ENCODE measurements at places on chromosomes 2 and 18. TPM values are rescaled to one million over a fixed set of nuclear protein-coding genes. Genes with fewer than 3 reads are reported as not detected.

- H3K4me1 ChIP-seq, result no peaks in the 10 kb centered on the region
- no peaks in the 10 kb centered on the region for H3K36me3 ChIP-seq
- DNase-seq, result no peak
- no peaks in the 10 kb centered on the region for H3K27me3 ChIP-seq
These were observed 67.7 kb downstream of the MCFD2 start for GRCh38 chr2:46847726-46848412.

DNA sequence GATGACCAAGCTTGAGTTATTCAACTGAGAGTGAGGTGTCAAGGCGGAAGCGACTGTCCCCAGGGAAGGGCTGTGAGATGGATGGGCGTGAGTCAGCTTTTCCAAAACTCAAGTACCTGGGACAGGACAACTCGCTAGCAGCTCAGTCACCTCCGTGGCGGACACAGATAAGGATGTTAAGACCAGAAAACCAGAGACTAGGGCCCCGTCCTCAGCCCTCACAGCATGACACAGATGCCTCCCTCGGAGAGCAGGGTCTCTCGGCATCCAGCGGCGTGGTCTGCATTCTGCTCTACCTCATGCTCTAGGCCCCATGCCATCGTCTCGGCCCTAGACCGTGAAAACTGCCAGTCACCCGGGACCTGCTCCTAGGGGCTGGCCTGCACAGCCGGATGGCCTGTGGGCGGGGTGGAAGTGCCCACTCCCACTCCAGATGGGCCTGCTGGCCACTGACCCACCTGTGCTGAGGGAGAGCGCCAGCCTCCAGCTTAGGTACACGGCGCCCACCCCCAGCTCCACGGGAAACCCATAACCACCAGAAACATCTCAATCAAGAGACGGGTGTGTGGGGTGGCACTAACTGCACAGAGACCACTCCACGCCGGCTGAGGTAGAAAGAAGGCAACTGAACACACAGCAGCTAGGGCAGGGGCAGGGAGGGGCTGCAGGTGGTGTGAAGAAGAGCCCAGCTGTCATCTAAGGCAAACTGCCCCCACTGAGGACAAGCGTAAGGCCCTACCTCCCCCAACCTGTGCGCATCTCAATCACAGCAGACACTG lies 39.8 kb downstream of the ANO7 start:
- peaks cover 7% of the 10 kb centered on the region for H3K4me1 ChIP-seq
- H3K27ac ChIP-seq, result no peak overlapping the region

GRCh38 chr18:50928551-50928950 lies 39.3 kb upstream of the ELAC1 start:
- no peaks in the 10 kb centered on the region for H3K4me1 ChIP-seq
- no peak for DNase-seq
- H3K27me3 ChIP-seq, result no peaks in the 10 kb centered on the region
- peaks cover 34% of the 10 kb centered on the region for H3K36me3 ChIP-seq
- no peak overlapping the region for H3K27ac ChIP-seq

- peaks cover 15% of the 10 kb centered on the region for H3K4me1 ChIP-seq
- no peaks in the 10 kb centered on the region for H3K27me3 ChIP-seq
- H3K36me3 ChIP-seq, result peaks cover 9% of the 10 kb centered on the region
- no peak overlapping the region for H3K4me3 ChIP-seq
- H3K27ac ChIP-seq, result no peak overlapping the region
These were observed 168.5 kb upstream of the NOSTRIN start for GRCh38 chr2:168633895-168634294.

GRCh38 chr18:12645254-12645653 lies 12.7 kb downstream of the SPIRE1 start:
- H3K36me3 ChIP-seq, result no peaks in the 10 kb centered on the region
- H3K27ac ChIP-seq, result no peak overlapping the region
- no peak overlapping the region for H3K4me3 ChIP-seq
- H3K27me3 ChIP-seq, result peaks cover 3% of the 10 kb centered on the region

GRCh38 chr18:78721238-78721875 lies 258.3 kb upstream of the SALL3 start:
- peaks cover 23% of the 10 kb centered on the region for H3K27me3 ChIP-seq
- no peak overlapping the region for H3K4me3 ChIP-seq
- H3K36me3 ChIP-seq, result no peaks in the 10 kb centered on the region
- no peak for DNase-seq
- H3K4me1 ChIP-seq, result no peaks in the 10 kb centered on the region

DNA sequence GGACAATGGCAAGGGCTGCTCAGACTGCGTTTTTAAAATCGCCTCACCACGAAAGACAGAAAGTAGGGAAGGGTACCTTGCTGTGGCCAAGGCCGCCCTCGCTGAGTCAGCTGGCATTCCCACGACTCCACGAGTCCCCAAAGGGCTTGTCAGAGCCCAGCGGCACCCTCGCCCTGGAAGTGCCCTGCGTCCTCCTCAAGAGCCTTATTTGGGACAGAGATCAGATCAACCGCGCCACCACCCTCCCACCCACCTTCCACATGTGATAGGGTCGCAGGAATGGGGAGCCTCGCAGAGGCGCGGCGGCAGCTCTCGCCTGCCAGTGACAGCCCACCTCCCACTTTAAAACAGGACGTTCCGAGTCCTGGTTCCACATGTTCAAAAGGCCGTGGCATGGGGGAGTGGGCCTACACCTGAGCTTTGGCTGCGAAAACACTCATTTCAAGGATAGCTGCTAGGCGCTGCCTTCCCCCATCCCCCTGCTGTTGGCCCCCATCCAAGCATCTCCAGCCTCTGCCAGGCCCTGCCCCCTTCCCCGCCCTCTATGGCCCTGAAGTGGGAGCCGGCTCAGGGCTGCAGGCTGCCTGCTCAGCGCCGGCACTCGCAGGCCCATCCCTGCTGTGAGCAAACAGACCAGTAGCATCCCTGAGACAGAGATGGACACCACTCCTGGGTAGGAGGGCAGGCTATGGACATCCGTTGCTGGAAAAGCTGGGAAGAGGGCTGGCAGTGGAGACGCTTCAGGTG lies 38.1 kb upstream of the ARHGEF4 start:
- peak overlapping the region; percentile 63 for H3K4me3 ChIP-seq
- no peak for DNase-seq
- H3K4me1 ChIP-seq, result peaks cover 5% of the 10 kb centered on the region
- H3K36me3 ChIP-seq, result no peaks in the 10 kb centered on the region

DNA sequence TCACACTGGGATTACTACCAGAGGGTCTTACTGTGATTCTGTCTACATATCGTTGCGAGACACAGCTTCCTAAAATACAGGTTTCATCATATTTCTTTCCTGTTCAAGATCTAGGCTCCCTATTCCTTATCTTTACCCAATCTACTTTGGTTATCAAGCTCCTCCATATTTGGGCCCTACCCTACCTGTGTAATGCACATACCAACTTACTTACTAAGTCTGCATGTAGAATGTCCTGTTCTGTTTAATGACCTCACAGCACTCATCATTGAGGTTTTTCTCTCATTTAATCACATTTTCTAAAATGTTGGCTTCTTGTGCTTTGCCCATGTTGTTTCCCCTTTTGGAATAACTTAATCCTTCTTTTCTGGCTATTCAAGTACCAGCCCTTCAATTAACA lies 551.1 kb downstream of the ZEB2 start:
- no peaks in the 10 kb centered on the region for H3K27me3 ChIP-seq
- no peaks in the 10 kb centered on the region for H3K36me3 ChIP-seq
- no peak overlapping the region for H3K27ac ChIP-seq
- DNase-seq, result no peak
- no peak overlapping the region for H3K4me3 ChIP-seq

- H3K4me1 ChIP-seq, result no peaks in the 10 kb centered on the region
- no peak overlapping the region for H3K27ac ChIP-seq
- H3K4me3 ChIP-seq, result no peak overlapping the region
- peaks cover 10% of the 10 kb centered on the region for H3K27me3 ChIP-seq
These were observed 33.8 kb downstream of the INSIG2 start for GRCh38 chr2:118121986-118122524.

DNA sequence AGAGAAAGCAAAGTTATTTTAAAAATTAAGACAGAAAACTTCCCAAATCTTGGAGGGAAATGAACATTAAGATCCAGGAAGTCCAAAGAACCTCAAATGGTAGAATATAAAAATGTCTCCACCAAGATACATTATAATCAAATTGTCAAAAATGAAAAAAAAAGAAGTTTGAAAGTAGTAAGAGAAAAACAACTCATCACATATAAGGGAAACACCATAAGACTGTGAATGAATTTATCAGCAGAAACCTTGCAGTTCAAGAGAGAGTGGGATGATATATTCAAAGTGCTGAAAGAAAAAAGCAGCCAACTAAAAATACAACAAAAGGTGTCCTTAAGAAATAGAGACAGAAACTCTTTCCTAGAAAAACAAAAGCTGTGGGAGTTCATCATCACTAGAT lies 73.0 kb downstream of the L3MBTL4 start:
- H3K36me3 ChIP-seq, result peaks cover 2% of the 10 kb centered on the region
- no peak overlapping the region for H3K27ac ChIP-seq
- no peak for DNase-seq
- no peaks in the 10 kb centered on the region for H3K4me1 ChIP-seq
- no peak overlapping the region for H3K4me3 ChIP-seq

GRCh38 chr18:6109743-6110142 lies 214.4 kb upstream of the TMEM200C start:
- no peak overlapping the region for H3K4me3 ChIP-seq
- H3K4me1 ChIP-seq, result no peaks in the 10 kb centered on the region
- H3K27me3 ChIP-seq, result peaks cover 5% of the 10 kb centered on the region
- no peak for DNase-seq
- H3K36me3 ChIP-seq, result no peaks in the 10 kb centered on the region

- DNase-seq, result no peak
- no peaks in the 10 kb centered on the region for H3K36me3 ChIP-seq
- no peak overlapping the region for H3K4me3 ChIP-seq
- no peak overlapping the region for H3K27ac ChIP-seq
These were observed 123.4 kb upstream of the CDH20 start for GRCh38 chr18:61209801-61210200.

GRCh38 chr2:128619471-128620325 lies 301.0 kb upstream of the HS6ST1 start:
- H3K36me3 ChIP-seq, result no peaks in the 10 kb centered on the region
- H3K4me3 ChIP-seq, result no peak overlapping the region
- H3K27me3 ChIP-seq, result no peaks in the 10 kb centered on the region
- no peak overlapping the region for H3K27ac ChIP-seq
- H3K4me1 ChIP-seq, result peaks cover 7% of the 10 kb centered on the region

GRCh38 chr2:238569507-238570195 lies 142.9 kb downstream of the ASB1 start:
- no peaks in the 10 kb centered on the region for H3K27me3 ChIP-seq
- H3K27ac ChIP-seq, result no peak overlapping the region
- no peaks in the 10 kb centered on the region for H3K36me3 ChIP-seq
- H3K4me1 ChIP-seq, result no peaks in the 10 kb centered on the region
- no peak for DNase-seq
- no peak overlapping the region for H3K4me3 ChIP-seq

DNA sequence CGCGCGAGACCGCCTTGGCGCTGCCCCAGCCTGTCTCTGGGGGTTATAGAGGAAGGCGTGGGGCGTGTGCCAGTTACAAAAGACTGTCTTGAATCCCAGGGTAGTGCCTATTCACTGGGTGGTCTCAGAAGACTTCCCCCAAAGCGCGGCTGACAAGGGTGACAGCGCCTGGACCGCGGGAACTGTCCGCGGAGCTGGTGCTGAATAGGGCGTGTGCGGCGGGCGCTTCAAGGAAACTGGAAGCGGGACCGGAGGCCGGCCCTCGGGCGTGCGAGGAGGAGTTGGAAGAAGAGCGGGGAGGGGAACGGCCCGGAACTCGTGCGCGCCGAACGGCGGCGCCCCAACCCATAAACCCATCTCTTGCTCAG lies 2.3 kb downstream of the EGR4 start:
- DNase-seq, result peak; percentile 66
- H3K4me3 ChIP-seq, result peak overlapping the region; percentile 58
- H3K27ac ChIP-seq, result no peak overlapping the region

GRCh38 chr2:61015976-61016375 lies 1.5 kb upstream of the PEX13 start:
- H3K36me3 ChIP-seq, result peaks cover 6% of the 10 kb centered on the region
- DNase-seq, result no peak
- peak overlapping the region; percentile 98 for H3K4me3 ChIP-seq
- H3K4me1 ChIP-seq, result peaks cover 42% of the 10 kb centered on the region
- no peaks in the 10 kb centered on the region for H3K27me3 ChIP-seq

GRCh38 chr2:197097578-197098366 lies 171.3 kb upstream of the PGAP1 start:
- H3K36me3 ChIP-seq, result peaks cover 29% of the 10 kb centered on the region
- H3K27me3 ChIP-seq, result no peaks in the 10 kb centered on the region
- no peak overlapping the region for H3K27ac ChIP-seq

DNA sequence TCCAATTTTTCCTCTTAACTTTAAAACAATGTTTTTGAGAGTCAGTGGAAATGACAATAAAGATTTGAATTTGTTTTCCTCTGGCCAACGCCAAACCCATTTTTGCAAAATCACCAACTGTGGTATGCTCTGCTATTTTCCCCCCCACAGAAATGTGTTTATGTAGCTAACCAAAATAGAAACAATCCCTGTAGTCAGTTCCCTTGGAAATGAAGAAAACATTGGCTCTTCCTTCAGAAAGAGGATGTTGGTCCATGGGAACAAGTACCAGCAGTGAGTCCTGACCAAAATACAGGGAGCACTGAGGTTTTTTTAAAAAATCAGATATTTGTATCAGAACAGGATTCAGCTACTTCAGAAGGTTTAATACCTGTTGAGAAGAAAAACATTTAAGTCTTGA lies 65.3 kb downstream of the SLC40A1 start:
- peaks cover 2% of the 10 kb centered on the region for H3K27me3 ChIP-seq
- H3K4me1 ChIP-seq, result no peaks in the 10 kb centered on the region
- no peak for DNase-seq
- no peak overlapping the region for H3K27ac ChIP-seq

DNA sequence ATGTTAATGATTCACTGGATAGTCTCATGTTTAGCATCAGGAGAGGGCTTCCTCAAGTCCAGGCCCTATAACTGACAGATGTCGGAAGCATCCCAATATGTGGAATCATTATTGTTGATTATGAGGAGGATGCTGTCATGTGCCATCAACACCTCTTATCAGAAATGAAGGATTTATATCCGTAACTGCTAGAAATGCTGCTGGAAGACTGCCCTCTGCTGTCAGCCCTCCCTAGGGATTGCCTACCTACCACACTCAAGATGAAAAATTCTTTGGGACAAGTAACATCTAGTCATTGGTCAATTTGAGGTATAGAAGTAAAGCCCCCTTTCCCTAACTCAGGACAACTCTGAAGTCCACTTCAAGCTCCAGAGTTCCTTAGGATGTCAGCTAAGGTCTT lies 1166.5 kb upstream of the NXPH2 start:
- no peaks in the 10 kb centered on the region for H3K4me1 ChIP-seq
- no peak overlapping the region for H3K27ac ChIP-seq
- H3K27me3 ChIP-seq, result no peaks in the 10 kb centered on the region

GRCh38 chr2:163644238-163644637 lies 91.6 kb downstream of the FIGN start:
- H3K4me1 ChIP-seq, result no peaks in the 10 kb centered on the region
- H3K4me3 ChIP-seq, result no peak overlapping the region
- no peaks in the 10 kb centered on the region for H3K27me3 ChIP-seq
- no peak for DNase-seq
- H3K36me3 ChIP-seq, result no peaks in the 10 kb centered on the region

- H3K36me3 ChIP-seq, result peaks cover 5% of the 10 kb centered on the region
- H3K4me1 ChIP-seq, result no peaks in the 10 kb centered on the region
- no peak overlapping the region for H3K4me3 ChIP-seq
- DNase-seq, result no peak
- H3K27me3 ChIP-seq, result no peaks in the 10 kb centered on the region
- no peak overlapping the region for H3K27ac ChIP-seq
These were observed 104.3 kb downstream of the NDUFA10 start for GRCh38 chr2:239920693-239921365.

The SPHKAP gene
- total RNA-seq, result not detected

The AMER3 gene
- total RNA-seq, result not detected

The EVX2 gene
- not detected for total RNA-seq

The REG3G gene
- not detected for total RNA-seq

The LRP2 gene
- total RNA-seq, result 0.62 TPM

The ZBTB7C gene
- total RNA-seq, result not detected

The KCNJ3 gene
- not detected for total RNA-seq

The KCNG3 gene
- total RNA-seq, result 0.30 TPM

The UBXN2A gene
- 7.7 TPM for total RNA-seq
